ENCODE measurements at places on chromosomes 6 and 20.
A peak's percentile ranks its signal among the peaks of the same experiment; 100 is the strongest.

DNA sequence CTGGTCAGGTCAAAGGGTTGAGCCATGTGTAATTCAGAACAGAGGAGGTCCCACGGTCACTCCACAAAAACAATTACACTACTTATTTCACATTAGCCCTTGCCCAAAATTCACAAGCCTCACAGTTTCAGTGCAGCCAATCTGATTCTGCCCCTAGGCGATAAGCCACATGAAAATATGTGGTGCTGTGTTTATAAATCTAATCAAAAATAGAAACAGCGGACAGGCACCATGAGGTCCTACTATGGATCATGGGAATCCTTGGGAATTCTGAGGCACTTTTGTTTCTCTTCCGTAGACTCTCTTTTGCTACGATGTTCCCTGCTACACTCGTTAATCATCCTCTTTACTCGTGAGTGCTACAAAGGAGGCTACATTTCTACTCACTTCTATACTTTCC, 476.1 kb downstream of the TFAP2A start:
- no peak for DNase-seq

DNA sequence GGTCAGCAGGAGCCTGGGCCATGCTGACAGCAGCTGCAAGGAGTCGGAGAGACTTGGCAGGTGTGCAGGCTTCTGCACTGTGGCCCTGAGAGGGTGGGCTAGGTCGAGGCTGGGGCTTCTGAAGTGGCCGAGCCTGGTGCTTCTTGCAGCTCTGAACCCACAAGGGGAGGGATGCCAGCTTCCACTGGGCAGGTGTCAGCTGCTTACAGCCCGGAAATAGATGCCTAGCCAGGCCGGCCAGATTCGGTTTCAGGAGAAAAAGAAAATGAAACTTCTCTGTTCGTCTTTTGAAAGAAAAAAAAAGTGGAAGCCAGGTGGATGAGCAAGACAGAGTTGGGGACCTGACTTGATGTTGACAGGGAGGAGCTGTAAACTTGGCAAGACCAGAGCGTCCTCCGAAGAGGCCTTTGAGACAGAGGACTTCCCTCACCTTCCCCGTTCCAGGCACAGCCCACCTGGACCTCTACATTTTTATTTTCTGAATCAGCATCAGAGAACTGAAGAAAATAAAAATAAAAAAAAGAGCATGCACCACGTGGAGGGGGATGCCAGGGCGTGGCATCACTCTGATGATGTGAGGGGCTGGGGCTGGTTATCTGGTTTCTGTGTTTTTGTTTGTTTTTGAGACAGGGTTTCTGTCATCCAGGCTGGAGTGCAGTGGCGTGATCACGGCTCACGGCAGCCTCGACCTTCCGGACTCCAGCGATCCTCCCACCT, at the start of gene ZBP1:
Gene ZBP1 (minus strand): TSS at position 153 of the 717 bp plus-strand sequence. CDS start 131 bp downstream, at position 22.
- no peak for DNase-seq

DNA sequence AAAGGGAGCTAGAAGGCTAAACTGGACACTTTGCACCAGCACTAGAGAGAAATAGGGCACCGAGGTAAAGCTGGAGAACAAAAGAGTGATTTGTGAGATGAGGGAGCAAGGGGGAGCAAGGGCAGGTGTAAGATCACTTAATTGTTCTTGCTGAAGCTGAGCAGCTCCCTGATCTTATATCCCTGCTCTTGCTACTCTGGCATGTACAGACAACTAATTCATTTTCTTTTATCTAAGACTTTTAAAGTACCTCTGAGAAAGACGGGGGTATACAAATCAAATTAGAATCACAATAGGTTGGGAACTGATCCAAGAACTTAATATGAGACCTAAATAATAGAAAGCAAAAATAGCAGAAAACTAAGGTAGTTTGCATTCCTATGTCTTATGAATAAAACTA, 381.7 kb upstream of the POU3F2 start:
- DNase-seq: no peak

- DNase-seq: no peak
These were observed 32.7 kb downstream of the LYRM2 start for GRCh38 chr6:89605861-89606260.

GRCh38 chr6:163956571-163957407, 542.3 kb downstream of the QKI start:
- peak; percentile 84 for DNase-seq

GRCh38 chr6:72260489-72260888, 361.4 kb upstream of the KCNQ5 start:
- DNase-seq: no peak

GRCh38 chr20:10936786-10937185, 263.0 kb upstream of the JAG1 start:
- DNase-seq: no peak

- no peak for DNase-seq
These were observed 369.3 kb downstream of the ZFAND3 start for GRCh38 chr6:38188677-38189335.

DNA sequence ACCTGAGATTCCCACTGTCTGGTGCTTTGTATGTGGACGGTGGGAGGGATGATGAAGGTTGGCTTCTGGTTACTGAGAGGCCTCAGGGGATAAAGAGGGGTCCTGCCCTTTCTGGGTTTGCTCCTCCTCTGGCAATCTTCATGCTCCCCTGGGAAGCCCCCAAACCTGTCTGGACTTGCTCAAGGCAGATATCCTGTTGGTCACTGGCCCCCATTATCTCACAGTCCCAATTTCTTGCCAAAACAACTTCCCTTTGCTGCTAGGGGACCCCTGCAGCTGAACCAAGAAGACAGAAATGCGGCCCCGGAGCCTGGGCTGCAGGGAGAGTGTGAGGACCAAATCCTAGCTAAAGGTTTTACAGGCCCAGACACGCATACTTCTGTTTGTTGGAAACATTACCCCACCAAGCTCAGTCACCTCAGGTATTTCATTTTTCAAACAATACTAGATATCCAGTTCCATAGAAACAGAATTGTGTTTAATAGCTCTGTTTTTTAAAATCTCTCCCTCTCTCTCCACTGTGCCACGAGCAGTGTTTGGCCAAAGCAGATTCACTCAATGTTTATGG, 63.4 kb upstream of the MRPS10 start:
- DNase-seq: no peak

DNA sequence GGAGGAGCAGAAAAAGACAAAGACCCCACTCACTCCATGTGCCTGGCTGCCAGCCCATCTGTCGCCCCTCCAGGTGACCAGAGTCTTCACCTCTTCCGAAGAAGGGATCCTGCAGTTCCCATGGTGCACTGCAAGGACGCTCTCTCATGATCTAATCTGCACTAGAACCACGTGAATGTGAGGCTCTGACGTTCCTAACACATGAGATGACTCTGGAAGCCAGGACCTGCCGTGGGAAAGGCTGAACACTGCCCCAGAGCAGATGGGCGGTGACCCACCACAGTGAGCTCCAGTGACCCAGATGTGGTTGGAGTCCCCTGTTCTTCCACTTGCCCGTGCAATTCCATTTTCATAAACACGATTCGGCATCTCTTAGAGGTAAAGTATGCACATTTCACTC, 39.6 kb upstream of the PDE10A start:
- no peak for DNase-seq

GRCh38 chr6:70901324-70901723, 55.5 kb downstream of the B3GAT2 start:
- DNase-seq: no peak

GRCh38 chr6:1952740-1953360, 292.6 kb downstream of the GMDS start:
- no peak for DNase-seq

DNA sequence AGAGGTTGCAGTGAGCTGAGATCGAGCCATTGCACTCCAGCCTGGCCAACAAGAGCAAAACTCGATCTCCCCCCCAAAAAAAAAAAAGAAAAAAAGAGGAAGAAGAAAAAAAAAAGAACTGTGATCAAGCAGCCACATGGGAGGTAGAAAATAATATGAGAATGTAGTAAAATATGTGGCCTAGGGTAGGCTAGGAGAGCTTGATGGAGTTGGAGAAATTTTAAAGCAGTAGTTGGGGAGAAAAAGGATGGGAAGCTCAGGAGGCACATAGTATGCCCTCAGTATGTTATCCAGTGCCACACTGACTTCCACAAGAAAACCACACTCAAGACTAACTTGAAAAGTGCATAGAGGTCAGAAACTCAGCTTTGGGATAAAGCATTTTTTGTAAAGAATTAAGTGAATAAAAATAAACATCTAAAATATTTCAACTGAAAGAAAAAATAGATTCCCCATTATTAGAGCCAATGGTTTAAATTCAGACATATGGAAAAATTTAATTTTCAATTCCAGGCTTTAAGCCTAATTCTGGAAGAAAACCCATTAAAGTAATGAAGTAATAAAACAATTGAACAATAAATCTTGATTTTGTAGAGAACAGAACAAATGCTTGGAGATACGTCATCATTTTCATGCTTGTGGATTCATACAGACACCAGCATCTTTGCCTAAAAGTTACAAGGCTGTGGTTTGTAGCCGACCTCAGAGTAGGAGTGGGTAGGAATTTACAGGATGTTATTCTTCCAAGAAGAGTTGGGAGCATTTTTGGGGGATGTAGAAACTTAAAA, 34.7 kb downstream of the PLEKHG1 start:
- DNase-seq: no peak

GRCh38 chr6:44925100-44925739, 402.9 kb upstream of the RUNX2 start:
- no peak for DNase-seq

DNA sequence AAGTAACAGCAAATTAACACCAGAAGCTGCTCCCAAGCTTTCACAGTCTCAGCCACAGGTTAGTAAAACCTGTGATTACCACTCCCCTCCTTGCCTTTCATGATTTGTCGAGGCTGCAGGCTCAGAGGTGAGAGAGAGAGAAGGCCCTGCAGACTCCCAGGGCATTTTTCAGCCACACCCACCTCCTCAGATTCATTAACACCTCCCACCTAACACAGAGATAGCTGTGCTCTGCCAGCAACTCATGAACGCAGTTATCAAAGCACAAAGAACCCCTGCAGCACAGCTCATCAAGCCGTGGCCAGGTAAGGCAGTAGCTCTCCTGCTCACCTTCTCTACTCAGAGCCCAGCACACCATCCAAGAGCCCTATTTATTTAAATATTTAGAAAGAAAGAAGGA, 27.1 kb downstream of the F13A1 start:
- no peak for DNase-seq
